Body of pancreas (tissue), 4 donors: ENCODE measurements at places on chromosomes 1 and 21.

DNA sequence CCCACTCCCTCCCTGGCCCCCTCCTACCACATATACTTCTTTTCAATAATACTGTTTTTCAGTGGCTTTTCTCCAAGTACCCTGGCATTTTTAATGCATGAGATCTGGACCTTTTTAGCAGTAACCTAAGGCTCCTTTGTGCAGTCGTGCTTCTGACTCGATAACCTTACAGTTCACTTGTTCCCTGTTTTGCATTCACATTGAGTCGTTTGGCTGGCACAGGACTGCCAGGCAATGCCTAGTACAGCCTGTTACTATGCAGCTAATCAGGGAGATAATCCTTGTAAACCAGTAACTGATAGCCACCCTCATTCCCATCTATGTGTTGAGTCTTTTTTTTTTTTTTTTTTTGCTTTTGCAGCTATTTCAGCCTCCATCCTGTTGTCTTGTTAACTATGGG, 3.7 kb downstream of the ATP1B1 start:
- DNase-seq, result peak; percentile 28

GRCh38 chr1:246152986-246153431, 354.1 kb downstream of the SMYD3 start:
- no peak for DNase-seq

- DNase-seq, result peak; percentile 77
Measured at GRCh38 chr21:42652527-42653230, 742 bp upstream of the PDE9A start.

DNA sequence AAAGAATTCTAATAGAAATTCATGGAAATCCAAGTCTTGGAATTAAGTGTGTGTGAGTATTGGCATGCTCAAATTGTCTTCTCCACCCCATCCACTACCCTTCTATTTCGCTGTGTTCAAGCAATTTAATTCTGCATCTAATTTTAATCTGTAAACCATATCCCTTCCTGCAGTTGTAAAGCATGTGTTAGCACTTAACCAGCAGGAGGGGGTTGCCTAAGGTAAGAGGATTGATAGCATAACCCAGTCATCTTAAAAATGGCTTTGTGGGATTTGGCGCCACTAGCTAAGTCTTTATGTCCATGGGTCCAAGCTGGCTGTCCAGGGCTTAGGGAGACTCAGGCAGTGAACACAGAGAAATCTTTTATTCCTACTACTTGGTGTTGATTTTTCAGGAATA, 210.3 kb downstream of the PTPRC start:
- no peak for DNase-seq

DNA sequence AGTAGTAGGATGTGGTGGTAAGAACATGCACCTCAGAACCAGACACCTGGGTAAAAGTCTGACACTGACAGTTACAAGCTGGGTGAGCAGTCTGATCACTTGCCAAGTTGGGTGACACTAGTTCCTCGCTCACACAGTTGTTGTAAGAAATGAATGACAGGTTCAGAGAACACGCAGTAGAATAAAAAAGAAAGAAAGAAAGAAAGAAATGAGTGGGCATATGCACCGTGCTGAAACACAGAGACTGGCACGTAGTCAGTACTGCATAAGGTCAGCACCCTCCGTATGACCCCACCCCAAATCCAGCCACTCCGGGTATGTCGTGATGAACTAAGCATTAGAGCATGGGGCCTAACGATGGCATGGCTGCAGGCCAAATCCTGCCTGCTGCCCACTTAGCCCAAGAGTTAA, 90.6 kb downstream of the GLUL start:
- DNase-seq, result no peak

GRCh38 chr1:109248797-109249629, at the start of gene CELSR2:
TSS of gene CELSR2 (plus strand) at chr1:109249539. CDS start at chr1:109250080, 541 bp downstream.
- DNase-seq, result peak; percentile 71

GRCh38 chr1:195053478-195053877, 1554.8 kb downstream of the KCNT2 start:
- no peak for DNase-seq

- no peak for DNase-seq
Measured at GRCh38 chr1:5888606-5889211, 103.5 kb downstream of the NPHP4 start.

- no peak for DNase-seq
Measured at GRCh38 chr21:15098908-15099307, 34.1 kb upstream of the NRIP1 start.

DNA sequence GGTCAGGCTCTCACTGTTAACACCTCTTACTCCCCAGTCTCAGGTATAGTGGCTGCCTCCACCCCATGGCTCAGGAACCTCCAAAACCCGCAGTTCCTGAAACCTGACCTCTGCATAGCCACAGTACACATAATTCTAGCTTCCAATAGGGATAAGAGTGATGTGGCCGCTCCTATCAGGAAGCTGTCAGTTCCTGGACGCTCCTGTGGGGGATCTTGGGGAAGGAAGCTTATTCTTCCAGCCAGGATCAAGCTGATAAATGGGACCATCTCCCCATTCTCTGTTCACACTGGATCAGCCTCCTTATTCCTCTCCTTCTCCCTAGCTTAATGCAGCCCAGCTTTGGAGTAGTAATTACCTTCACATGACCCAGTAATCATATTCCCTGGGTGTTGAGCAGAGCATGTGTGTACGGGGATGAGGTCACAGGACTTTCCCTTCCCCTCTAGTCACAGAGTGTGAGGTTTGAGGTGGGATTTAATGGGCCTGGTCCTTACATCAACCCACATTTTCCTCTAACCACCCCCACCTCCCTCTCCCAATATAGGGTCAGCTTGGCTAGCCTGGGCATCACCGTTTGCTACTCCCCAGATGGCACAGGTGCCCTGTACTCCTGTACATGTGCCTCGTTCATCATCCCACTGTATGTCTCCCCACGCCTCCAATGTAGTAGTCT, 7.0 kb upstream of the POU3F1 start:
- no peak for DNase-seq

GRCh38 chr1:225980005-225980836, 18.9 kb downstream of the SDE2 start:
- peak; percentile 90 for DNase-seq

- DNase-seq, result no peak
Measured at GRCh38 chr21:42905195-42905594, 12.1 kb downstream of the NDUFV3 start.

DNA sequence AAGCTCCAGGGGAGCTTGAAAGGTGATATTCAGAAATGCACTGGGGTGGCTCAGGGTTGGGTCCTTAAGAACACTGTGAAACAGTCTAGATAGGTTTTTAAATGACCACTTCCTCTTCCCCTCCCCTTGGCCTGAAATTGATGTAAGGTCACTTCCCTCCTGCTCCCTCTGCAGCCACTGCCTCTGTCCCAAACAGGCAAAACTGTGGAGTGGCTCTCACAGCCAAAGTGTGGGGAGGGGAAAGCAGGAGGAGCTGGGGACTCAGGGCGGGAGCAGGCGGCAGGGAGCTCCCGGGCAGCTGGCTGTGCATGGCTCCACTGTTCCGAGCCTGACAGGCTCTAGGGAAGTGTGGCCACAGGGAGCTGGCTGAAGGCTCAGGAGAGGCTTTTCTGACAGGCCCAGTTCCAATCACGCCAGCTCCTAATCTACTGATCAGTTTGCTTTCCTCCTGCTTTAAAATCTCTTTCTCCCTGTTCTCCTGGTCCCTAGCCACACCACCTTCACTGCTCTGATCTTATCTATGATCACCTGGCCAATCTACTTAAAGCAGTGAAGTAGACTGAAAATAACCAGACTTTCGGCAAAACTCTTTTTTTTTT, 5.1 kb upstream of the CSRP1 start:
- DNase-seq, result peak; percentile 62

- no peak for DNase-seq
Measured at GRCh38 chr1:98749152-98749756, 87.7 kb downstream of the SNX7 start.

- DNase-seq, result no peak
Measured at GRCh38 chr1:59243550-59243949, 53.3 kb upstream of the FGGY start.

- peak; percentile 84 for DNase-seq
Measured at GRCh38 chr1:205711105-205712048, 31.1 kb upstream of the SLC45A3 start.

GRCh38 chr1:24567792-24568388, 12.0 kb downstream of the NCMAP start:
- peak; percentile 82 for DNase-seq

GRCh38 chr1:11990303-11991032, 10.2 kb downstream of the MFN2 start:
- DNase-seq, result no peak

DNA sequence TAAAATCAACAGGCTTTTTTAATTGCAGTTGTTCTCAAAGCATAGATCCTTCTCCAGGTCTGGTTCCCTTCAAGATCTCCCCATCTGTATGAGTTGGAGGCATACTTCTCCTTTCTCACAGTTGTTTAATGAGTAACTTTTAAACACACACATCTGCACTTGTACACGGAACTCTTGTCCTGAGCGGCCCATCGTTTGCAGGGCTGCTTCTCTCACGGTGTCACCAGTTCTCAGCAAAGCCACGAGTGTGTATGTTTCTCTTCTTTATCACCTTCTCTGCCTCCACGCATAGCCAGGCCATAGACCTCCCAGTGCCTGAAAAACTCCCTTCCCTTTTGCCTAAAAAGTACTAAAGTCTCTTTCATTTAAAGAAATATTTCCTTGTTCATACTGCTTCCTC, 68.7 kb upstream of the ROR1 start:
- DNase-seq, result peak; percentile 77

DNA sequence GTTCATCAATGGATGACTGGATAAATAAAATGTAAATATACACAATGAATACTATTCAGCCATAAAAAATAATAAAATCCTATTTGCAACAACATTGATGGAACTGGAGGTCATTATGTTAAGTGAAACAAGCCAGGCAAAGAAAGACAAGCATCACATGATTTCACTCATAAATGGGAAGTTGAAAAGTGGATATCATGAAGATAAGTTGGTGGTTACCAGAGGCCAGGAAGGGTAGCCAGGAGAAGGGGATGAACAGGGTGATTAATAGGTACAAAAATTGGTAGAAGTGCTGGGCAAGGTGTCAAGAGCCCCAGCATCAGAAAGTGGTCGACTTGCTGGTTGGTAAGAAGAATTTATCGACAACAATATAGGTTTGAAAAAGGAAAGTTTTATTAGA, 1.3 kb upstream of the PARK7 start:
- no peak for DNase-seq

- no peak for DNase-seq
Measured at GRCh38 chr21:16775076-16775475, 737.8 kb upstream of the CXADR start.

GRCh38 chr21:41775149-41775472, 8.3 kb upstream of the RIPK4 start:
- DNase-seq, result no peak
